ENCODE measurements at places on chromosomes 1 and 21.

GRCh38 chr1:204653590-204654340, 31.8 kb downstream of the LRRN2 start:
- no peak for ATAC-seq

- ATAC-seq: no peak
Measured at GRCh38 chr1:182389619-182390047, 2.0 kb downstream of the GLUL start.

DNA sequence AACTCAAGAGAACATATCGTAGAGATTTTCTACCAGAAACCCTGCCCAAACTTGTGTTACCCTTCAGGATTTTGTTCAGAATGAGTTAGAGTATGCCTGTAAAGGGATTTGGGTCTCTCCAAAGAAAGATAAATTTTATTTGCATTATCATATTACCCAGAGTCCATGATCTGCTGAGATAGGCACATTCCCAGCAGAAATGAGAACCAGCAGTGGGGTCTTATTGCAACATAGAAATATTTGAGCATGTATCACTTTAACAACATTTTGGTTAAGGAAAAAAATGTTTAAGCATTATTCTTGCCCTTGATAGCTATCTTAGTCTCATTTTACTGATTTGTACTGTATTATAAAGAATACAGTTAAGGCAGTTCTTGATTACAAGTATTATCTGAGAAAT, 10.6 kb downstream of the VCAM1 start:
- ATAC-seq: no peak

GRCh38 chr1:165536016-165536415, 7.8 kb upstream of the LRRC52 start:
- no peak for ATAC-seq

- ATAC-seq: no peak
Measured at GRCh38 chr1:175200678-175201521, 8.3 kb upstream of the KIAA0040 start.

DNA sequence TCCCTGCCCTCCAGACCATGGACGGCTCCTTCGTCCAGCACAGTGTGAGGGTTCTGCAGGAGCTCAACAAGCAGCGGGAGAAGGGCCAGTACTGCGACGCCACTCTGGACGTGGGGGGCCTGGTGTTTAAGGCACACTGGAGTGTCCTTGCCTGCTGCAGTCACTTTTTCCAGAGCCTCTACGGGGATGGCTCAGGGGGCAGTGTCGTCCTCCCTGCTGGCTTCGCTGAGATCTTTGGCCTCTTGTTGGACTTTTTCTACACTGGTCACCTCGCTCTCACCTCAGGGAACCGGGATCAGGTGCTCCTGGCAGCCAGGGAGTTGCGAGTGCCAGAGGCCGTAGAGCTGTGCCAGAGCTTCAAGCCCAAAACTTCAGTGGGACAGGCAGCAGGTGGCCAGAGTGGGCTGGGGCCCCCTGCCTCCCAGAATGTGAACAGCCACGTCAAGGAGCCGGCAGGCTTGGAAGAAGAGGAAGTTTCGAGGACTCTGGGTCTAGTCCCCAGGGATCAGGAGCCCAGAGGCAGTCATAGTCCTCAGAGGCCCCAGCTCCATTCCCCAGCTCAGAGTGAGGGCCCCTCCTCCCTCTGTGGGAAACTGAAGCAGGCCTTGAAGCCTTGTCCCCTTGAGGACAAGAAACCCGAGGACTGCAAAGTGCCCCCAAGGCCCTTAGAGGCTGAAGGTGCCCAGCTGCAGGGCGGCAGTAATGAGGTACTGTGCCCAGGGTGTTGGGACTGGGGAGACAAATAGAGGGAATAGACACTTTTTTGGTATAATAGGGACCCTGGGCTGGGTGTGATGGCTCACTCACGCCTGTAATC, 1.0 kb downstream of the ZBTB48 start:
- no peak for ATAC-seq

GRCh38 chr1:54645806-54646676, 4.5 kb downstream of the MROH7 start:
- ATAC-seq: no peak

- no peak for ATAC-seq
Measured at GRCh38 chr1:57281324-57281723, 142.5 kb downstream of the DAB1 start.

GRCh38 chr21:28334407-28334806, 658.3 kb downstream of the LTN1 start:
- ATAC-seq: peak; percentile 30

DNA sequence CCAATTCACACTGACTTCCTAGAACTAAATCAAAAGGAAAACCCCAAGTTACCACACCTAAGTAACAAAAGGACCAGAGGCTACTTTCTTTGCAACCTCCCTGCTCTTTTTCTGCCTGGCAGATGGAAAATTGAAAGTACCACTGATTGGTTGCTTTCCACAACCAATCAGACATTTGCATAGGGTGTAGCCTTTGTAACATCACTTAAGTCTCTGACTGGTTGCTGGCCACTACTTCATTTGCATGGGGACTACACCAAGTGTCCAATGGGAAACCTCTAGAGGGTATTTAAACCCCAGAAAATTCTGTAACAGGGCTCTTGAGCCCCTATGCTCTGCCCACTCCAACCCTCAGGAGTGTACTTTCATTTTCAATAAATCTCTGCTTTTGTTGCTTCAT, 365.0 kb downstream of the LTN1 start:
- ATAC-seq: no peak

DNA sequence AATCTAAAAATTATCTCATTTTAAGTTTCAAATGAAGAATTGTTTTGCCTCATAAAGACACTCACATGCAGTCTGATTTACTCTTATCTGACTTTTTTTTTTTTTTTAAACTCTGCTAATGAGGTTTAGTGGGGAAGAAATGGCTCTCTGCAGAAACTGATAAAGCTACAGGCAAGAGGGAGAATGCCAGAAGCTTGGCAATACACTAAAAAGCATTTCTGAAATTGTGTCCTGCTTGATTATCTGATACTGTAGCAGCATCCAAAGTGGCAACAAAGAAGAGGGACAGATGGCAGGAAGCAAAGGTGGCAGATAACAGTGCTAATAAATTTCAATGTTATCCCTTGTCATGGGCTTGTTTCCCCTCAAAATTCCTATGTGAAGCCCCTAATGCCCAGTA, 1744.9 kb downstream of the NCAM2 start:
- no peak for ATAC-seq

DNA sequence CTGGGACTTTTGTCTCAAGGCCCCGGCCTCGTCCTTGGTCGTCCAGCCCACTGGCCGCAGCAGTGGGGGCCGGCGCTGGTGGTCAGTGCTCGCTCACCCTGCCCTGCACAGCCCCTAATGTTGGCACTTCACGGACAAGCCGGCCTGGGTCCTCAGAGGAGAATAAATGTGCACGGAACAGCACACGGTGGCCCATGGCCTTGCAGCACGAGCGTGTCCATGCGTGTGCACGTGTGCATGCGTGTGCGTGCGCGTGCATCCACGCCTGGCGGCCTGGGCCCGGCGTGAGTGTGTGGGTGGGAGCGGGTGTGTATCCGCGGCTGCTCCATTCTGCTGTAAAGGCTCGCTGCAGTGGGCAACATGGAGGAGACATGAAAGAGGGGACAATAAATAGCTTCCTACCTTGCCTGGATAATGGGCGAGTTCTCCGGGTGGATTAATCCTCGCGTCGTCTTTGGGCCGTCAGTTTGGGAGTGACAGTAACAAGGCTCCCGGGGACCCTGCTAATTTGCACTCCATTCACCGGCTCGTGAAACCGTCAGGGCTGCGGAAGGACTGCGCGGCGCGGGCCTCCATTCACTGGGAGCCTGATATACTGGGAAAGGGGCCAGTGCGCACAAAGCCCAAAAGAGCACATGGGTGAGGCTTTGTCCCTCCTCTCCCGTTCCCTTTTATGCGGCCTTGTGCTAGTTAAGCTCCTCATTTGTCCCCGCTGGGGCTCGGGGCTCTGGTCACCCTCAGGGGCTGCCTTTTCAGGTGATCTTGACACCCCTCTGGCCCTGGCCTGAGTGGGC, 142.8 kb downstream of the PRDM16 start:
- no peak for ATAC-seq

GRCh38 chr21:37787456-37787855, 128.8 kb downstream of the KCNJ6 start:
- no peak for ATAC-seq

- ATAC-seq: peak; percentile 42
Measured at GRCh38 chr1:207863893-207864535, 46.9 kb downstream of the CD34 start.

GRCh38 chr1:55233145-55233777, 18.1 kb upstream of the USP24 start:
- ATAC-seq: no peak

DNA sequence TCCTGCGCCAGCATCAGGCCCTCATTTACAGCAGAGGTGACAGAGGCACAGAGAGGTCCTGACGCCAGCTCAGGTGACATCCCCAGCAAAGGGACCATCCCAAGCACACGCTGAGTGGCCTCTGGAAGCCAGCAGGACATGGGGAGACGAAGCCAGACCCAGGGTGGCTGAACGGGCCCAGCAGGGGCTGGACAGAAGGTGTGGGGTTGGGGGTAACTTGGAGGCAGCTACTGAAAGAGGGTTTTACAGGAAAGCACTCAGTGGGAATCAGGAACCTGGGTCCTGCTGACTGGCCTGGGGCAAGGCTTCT, 1.6 kb upstream of the ARHGEF16 start:
- ATAC-seq: no peak

DNA sequence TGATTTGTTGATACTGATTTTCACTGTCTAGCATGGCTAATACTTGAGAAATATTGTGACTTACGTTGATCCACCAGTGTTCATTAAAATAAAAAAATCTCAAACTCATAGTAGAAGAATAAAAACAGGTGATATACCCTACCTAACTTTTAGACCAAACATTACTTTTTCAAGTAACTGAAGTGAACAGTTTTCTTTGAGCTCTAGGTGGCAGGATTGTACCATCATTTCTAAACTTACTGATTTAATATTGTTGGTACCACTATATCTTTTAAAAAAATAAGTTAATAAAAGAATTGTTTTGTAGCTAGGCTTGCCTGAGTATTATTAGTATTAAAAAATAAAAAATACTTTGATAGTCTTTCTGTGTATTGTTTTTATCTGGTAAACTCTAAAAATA, 21.5 kb downstream of the CDC73 start:
- no peak for ATAC-seq

DNA sequence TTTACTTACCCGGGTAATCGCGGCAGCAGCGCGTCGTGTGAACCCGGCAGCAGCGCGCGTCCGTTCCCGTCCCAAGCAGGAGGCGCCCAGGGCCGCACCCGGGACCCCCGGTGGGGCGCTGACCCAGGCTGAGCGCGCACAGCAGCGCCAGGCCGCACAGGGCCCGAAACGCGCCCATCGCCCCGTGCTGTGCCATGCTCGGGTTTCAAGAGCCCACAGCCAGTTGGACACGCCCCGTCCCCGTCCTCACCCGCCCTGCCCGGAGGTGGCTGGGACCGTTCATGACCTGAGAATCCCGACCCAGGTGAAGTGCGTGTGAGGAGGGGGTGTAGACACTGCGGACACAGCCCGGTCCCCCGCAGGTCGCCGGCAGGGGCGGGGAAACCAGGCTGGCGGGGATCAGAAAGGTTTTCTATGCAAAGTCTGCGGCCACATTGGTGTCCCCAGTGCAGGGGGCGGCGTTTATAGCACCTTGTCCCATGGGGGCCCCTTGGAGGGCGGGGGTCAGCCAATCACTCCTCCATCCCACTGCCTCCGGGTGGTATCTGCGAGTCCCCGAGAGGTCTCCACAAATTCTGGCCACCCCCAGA, at the start of gene TNFRSF18:
Gene TNFRSF18, minus strand, starts transcription at position 217 of the 590 bp plus-strand sequence. Its CDS starts 21 bp downstream, at position 196.
- peak; percentile 17 for ATAC-seq

GRCh38 chr1:235215453-235215852, 54.4 kb upstream of the RBM34 start:
- ATAC-seq: no peak

GRCh38 chr1:109931189-109931731, 20.6 kb downstream of the CSF1 start:
- no peak for ATAC-seq

GRCh38 chr21:18987520-18988026, 584.0 kb upstream of the TMPRSS15 start:
- ATAC-seq: no peak

DNA sequence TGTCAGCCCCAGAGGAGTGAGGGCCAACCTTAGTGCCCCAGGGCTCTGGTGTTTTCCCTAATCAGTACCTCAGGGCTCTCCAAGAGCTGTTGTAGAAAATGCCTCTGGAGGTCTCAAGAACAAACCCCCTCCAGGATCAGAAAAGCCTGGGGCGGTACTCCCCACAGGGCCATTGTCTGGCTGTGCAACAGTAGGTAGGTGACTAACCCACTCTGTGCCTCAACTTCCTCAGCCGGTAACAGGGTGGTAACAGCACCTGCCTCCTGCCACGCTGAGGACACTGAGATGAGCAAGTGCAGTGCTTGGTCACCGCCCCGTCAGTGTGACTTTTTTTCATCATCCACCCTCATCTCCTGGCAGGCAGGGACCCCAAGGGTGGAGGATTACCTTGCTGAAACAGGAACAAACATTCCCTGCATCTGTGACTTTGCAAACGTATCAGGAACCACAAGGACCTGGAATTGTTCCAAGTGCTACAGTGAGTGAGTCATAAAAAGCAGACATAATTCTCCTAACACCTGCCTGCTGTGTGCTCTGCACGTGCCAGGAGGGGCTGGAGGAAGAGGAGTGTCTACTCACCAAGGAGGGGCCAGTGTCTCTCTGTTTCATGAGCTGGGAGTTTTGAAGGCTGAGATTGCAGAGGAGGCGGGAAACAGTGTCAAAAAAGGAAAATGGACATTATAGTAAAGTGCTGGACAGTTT, 440.8 kb downstream of the NPHP4 start:
- no peak for ATAC-seq

GRCh38 chr1:8137481-8138244, 111.6 kb upstream of the ERRFI1 start:
- ATAC-seq: no peak

- no peak for ATAC-seq
Measured at GRCh38 chr1:186655876-186656275, 24.3 kb downstream of the PTGS2 start.

GRCh38 chr1:64320922-64321614, 117.6 kb downstream of the UBE2U start:
- ATAC-seq: no peak

Measured in activated CD4-positive, CD25-positive, alpha-beta regulatory T cell treated with anti-CD3 and anti-CD28 coated beads, Interleukin-2, amount 50 U/mL, for 24 hours (primary cell).